Activated CD8-positive, alpha-beta memory T cell treated with anti-CD3 and anti-CD28 coated beads for 4 hours (primary cell): ENCODE measurements at places on chromosomes 6 and 20.

DNA sequence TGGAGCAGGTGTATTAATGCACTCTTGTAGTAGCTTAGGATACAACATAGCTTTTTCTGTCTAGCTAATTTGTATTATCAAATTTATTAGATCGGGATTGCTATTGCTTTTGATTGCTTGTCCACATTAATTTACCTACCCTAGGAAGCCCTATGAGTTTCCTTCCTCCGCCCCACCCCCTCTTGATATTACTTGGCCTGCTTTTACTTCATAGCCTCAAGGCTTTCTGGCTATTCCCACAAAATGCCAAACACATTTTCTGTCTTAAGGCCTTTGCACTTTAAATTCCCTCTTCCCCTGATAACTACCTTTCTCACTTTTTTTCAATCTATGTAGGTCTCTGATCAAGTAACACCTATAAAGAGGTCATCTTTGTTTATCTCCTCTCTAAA lies 99.1 kb upstream of the PRSS16 start:
- DNase-seq, result no peak

- DNase-seq, result no peak
These were observed 275.8 kb downstream of the FARS2 start for GRCh38 chr6:5537132-5537531.

GRCh38 chr20:23564927-23565326 lies 3.4 kb downstream of the CST9L start:
- DNase-seq, result no peak

DNA sequence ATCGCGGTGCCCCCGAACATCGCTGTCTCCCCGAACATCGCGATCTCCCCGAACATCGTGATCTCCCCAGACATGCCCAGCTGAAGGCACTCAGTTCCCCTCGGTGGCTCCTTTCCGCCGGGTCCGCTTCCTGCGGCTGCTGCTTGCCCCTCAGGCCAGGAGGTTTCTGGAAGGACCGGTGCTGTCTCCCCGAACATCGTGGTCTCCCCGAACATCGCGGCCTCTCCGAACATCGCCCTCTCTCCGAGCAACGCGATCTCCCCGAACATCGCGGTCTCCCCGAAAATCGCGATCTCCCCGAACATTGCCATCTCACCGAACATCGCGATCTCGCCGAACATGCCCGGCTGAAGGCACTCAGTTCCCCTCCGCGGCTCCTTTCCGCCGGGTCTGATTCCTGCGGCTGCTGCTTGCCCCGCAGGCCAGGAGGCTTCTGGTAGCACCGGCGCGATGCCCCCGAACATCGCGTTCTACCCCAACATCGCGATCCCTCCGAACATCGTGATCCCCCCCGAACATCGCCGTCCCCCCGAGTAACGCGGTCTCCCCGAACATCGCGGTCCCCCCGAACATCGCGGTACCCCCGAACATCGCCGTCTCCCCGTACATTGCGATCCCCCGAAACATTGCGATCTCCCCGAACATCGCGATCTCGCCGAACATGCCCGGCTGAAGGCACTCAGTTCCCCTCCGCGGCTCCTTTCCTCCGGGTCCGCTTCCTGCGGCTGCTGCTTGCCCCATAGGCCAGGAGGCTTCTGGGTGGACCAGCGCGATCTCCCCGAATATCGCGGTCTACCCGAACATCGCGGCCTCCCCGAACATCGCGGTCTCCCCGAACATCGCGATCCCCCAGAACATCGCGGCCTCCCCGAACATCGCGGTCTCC lies 808 bp downstream of the ULBP1 start:
- no peak for DNase-seq

DNA sequence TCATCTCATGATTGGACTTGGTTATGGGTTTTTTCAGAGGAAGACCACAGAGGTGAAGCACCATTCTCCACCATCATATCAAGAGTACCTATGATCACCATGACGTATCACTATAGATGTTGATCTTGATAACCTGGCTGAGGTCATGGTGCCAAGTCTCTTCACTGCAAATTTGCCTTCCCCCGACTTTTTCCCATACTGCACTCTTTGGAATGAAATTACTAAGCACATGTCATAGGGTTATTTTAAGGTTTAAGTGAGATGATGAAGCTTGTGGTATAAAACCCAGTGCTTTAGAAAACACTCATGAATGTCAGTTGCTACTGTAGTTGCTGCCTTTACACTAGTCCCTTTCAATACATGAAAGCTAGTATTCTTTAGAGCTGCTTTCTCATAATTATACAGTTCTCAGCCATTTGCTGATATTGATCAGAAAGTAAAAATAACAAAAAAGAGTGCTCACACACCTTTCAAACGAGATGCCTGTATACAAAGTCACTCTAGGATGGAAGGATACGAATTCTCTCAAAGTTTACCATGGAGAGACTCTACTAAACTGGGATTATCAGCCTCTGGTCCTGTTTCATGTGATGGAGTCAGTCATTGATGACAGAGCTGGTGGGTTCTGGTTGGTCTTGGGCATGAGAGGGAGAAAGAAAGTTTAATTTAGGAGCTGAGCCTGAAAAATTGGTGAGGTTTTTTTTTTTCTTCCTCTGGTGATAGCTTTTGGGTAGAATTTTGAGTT lies 228.1 kb downstream of the PRL start:
- DNase-seq, result no peak

DNA sequence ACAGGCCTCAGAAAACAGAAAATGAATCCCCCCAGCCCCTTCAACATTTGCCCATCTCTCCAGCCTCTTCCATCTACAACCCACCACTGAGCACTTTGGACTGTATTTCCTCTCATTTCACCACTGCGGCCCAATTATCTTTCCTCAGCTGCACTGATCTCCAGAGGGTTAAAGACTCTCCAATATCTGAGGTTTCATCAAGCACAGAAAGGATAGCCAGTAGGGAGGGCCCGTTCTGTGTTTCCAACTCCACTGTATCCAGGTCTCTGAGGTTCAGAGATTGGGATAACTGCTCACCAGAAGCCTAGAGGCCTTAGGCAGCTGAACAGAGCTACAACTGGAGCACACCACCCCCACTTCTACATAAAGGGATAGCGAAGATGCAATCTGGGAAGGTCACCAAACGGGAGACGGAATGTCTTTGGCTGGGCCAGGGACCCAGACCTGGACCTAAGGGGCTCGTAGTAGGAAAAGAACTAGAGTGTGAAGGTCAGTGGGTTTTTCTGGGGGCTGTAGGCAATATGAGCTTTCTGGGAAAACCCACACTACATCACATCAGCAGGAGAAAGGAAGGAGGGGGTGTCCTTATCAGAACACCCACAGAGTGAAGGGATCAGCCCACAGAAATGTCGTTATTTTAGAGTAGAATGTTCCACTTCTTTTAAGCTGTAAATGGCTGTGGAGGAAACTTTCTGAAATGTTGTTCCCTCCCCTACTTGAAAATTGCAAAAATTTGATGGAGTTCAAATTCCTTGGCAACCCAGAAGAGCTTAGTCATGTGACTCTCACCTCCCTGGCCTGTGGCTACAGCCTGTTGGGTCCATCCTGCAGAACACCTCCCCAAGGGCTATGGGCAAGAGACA lies 7.3 kb downstream of the KCNK5 start:
- no peak for DNase-seq

DNA sequence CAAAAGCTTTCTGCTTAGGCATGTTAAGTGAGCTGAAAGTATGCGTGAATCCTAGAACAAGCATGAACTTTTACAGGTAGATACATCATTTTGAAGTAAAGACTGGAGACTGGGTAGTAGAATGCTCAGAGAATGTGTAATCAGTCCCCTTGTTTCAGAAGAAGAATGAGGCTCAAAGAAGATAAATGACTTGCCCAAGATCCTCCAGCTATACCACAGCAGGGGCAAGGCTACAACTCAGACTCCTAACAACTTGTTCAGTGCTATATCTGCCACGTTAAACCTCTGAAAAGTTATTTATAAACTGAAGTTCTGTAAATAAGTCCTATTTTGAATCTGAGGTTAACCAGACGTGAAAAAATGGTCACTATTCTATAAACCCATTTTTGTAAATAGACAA lies 2.9 kb downstream of the RIPOR2 start:
- no peak for DNase-seq

GRCh38 chr6:112710710-112711109 lies 363.6 kb downstream of the RFPL4B start:
- DNase-seq, result no peak

- DNase-seq, result no peak
These were observed 48.6 kb downstream of the KDM1B start for GRCh38 chr6:18203786-18204185.

- DNase-seq, result no peak
These were observed 13.5 kb downstream of the EYA4 start for GRCh38 chr6:133254552-133255228.

DNA sequence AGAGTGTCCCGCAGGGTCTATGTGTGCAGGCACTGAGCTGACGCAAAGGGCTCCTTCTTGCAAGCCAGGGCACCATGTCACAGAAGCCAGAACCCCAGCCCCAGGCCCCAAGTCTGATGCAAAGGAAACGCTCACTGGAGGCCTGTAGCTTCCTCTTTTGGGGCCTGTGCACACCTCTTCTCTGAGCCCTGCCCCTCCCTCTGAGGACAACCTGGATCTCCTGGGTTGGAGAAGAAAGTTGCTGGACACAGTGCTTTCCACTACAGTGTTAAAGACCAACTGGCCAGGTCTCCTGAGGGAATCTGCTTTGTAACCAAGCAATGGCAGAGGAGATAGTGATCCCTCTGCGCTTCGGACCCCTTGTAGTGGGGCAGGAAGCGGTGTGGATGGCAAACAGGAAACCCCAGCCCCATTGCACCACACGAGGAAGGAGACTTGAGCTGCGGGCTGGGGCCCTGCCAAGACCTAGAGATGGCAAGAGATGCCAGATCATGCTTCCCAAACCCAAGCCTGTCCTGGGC lies 90.0 kb downstream of the PRND start:
- DNase-seq, result no peak

GRCh38 chr6:5447921-5448320 lies 186.6 kb downstream of the FARS2 start:
- DNase-seq, result no peak

DNA sequence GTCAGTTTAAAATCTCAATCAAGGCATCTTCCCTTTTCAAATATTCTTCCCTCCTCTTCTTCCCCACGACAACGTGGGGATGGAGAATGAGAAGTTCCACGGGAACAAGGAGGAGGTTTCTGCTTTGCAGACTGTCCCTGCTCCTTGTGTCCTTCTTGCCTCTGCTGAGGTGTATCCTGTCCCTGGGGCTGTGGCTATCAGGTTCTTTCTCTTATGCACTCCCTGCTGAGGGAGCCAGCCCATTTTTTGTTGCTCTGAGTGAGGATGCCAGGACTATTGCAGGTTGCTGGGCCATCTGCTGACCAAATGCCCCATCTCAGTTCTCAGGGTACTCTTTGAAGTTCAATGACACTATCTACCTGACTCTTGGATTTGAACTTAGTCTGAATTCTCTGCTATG lies 533.6 kb downstream of the RNF144B start:
- DNase-seq, result no peak

- no peak for DNase-seq
These were observed 27.6 kb downstream of the ZNF311 start for GRCh38 chr6:28977341-28978132.

- DNase-seq, result no peak
These were observed 146.8 kb downstream of the TFAP2A start for GRCh38 chr6:10268111-10268510.

GRCh38 chr6:71400852-71401251 lies 112.2 kb downstream of the OGFRL1 start:
- DNase-seq, result no peak

- DNase-seq, result no peak
These were observed 425.6 kb downstream of the PLCB1 start for GRCh38 chr20:8557711-8558110.

- DNase-seq, result no peak
These were observed 4.0 kb downstream of the EEF1A1 start for GRCh38 chr6:73516514-73517489.

GRCh38 chr6:30490026-30490876 lies 942 bp downstream of the HLA-E start:
- DNase-seq, result peak; percentile 74

DNA sequence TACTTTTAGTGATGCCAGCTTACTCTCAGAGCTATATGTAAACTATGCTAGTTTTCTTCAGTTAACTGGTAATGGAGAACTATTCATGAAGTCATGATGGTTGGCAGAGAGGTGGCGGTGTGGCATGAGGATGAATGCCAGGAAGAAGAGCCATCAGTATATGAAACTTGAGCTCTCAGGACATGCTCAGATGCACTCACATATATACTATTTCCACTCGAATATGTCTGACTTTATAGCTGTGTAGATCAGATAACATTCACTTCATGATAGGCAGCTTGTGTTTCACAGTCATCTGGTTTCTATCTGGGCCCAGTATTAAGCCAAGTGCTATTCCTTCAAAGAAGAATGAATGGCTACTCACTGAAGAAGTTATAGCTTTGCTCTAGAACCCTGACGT lies 46.2 kb upstream of the CEP85L start:
- DNase-seq, result no peak
